CD4-positive, alpha-beta T cell treated with Interleukin-4 for 1 hour (primary cell): ENCODE measurements at places on chromosomes 16 and 17.

DNA sequence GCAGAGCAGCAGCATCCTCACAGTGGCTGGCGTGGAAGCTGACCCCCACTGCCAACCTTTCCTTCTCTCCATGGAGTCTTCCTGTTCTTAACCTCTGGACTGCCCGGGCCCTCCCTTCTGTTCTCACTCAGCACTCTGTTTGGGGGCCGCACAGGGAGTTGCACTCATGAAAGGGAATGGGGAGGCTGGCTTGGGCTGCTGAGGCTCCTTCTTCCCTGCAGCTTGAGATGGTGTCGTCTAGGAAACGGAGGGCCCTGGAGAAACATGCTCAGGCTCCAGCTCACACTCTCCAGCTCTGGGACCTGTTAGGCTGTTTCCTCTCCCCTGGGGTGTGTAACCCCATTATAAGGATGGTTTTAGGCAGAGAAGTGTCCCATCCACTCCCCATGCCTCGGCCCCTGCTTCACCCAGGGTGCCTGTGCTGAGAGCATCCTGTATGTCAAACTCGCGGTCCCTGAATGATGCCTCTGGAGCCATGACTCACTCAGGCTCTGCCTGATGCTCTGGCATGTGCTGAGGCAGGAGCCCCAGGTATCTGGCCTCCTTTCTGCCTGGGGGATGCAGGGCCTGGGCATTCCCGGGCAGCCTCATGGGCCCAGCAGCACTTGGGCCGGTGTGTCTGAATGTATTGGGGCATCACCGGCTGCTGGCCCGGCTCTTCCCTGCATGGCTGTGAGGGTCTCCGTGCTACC, 18.9 kb downstream of the TMEM94 start:
- no peak for DNase-seq

DNA sequence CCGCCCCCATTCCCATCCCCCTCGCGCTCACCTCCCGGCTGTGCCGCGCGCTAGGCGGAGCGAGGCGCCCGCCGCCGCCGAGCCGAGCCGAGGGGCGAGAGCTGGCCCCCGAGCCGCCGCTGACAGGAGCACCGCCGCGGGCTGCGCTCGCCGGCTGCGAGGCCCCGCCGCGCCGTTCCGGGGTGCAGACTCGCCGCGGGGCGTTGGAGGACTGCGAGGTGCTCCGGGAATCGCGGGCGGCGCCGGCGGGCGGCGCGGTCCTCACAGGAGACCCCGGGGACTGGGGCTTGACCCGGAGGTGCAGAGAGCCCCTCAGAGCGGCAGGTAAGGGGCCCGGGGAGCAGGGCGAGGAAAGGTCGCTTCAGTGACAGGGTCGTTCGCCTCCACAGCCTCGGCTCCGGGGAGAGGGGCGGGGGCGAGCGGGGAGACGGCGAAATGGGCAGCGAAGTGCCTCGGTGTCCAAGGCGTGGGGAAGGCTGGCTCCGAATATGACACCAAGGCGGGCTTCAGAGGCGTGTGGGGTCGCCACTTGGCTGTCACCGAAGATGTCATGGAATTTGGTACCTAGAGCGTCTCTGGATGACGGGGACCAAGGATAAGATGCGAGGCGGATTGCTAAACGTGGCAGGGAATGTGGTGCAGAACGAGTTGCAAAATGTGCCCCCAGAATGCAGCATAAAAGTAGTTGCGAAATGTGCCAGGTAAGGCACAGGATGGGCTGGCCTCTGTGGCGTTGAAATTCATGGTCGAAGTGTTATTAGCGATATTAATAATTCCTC, 580 bp downstream of the TANC2 start:
- no peak for DNase-seq

GRCh38 chr16:756428-756827, 4.1 kb upstream of the MSLN start:
- DNase-seq: no peak

DNA sequence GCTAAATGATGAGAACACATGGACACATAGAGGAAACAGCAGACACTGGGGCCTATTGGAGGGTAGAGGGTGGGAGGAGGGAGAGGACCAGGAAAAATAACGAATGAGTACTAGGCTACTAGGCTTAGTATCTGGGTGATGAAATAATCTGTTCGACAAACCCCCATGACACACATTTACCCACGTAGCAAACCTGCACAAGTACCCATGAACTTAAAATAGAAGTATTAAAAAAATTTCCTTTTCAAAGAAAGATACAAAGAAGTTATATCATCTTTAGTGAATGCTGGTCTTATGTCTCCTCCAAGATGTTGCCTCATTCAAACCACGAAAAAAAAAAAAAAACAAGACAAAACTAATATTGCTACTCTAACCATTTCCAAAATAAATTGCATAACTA, 31.7 kb downstream of the MBTD1 start:
- no peak for DNase-seq

- no peak for DNase-seq
These were observed 13.3 kb downstream of the SLC16A3 start for GRCh38 chr17:82241926-82242697.

DNA sequence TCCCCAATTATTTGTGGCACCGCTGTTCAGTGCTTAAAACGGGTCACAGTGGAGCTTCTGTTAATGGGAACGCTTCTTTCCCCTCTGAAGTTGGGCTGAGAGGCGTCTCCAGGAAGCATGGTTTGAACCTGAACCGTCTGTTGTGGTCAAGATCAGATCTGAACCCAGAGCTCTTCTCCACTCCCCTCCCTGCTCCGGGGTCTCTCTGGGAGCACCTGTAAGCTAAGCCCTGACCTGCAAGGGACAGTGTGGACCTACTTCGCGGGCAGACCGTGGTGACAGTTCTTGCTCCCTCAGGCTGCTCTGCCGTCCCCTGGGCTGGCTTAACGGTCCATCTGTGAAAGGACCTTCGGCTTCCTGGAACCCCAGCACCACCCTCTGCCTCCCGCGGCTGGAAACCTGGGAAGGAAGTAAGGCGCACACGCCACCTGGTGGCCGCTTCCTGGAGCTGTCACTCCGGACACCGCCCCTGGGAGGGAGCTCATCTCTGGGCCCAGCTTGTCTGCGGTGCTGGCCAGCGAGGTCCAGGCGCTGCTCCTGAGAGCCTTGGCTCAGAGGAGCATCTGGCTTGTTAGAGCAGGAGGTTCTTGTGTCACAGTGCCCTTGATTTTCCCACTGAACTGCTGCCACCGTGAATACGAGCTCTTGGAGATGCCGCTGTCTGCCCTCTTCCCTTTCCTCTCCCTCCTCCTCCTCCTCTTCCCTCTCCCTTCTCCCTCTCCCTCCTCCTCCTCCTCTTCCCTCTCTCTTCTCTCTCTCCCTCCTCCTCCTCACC, 518.5 kb upstream of the EEF2KMT start:
- DNase-seq: no peak

DNA sequence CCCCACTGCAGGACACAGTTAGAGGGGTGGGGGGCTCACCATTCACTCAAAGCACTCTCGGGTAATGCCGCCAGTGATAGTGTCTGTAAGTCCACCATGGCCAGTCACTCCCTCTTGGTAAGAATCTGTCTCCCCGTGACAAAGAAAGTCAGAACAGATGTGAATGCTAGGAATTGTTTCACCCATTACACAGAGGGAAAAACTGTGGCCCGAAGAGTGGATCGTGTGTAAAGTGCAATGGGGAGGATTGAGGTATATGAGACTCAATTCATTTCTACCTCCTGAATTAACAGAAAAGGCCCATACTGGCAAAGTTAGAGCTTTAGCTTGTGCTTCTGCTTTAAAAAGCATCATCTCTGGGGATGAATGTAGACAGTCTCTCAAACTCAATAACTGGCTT, 17.5 kb upstream of the SLC6A2 start:
- no peak for DNase-seq

GRCh38 chr17:39591958-39592954, 15.5 kb downstream of the NEUROD2 start:
- DNase-seq: no peak

GRCh38 chr17:68783861-68784260, 171.3 kb downstream of the ABCA8 start:
- no peak for DNase-seq

DNA sequence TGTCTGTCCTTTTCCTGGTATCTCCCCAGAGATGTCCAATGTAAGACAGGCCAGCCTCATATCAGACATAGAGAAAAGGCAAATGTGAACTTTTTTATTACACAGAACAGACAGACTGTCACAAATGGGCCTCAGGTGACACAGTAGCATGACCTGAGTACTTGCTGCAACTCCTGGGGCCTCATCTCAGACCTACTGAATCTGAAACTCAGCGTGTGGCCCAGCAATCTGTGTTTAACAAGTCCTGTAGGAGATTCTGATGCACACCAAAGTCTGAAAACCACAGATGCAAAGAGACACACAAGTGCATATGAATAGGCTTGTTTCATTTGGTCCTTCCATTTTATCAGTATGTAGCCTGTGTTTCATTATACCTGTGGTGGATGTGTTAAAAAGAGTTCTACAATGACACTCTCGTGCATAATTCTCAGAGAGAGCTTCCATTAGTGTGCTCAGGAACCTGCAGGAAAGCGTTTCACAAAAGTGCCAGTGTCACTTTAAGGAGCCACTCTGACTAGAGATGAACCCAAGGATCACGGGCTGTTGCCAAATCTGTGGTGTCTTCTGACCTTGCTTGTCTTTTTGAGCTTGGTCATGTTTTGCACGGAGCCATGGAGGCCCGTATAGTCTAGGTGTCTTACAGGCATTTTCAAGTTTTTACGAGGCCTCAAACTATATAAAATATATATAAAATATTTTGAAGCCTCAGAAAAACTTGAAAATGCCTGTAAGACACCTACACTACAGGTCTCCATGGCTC, 33.8 kb upstream of the NF1 start:
- DNase-seq: no peak

GRCh38 chr17:29621751-29622194, 939 bp downstream of the CORO6 start:
- DNase-seq: no peak

DNA sequence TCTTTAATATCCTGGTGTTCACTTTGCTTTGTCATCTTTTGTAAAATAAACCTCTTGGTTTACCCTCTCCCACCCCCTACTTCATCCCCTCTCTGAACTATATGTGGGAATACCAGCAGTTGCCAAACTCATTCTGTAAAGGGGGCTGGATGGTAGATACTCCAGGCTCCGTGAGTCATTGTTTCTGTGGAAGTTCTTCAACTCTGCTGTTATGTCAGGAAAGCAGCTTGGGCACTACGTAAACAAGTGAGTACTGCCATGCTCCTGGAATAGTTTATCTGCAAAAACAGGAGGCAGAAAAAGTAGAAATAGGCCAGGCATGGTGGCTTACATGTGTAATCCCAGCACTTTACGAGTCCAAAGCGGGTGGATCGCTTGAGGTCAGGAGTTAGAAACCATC, 17.6 kb downstream of the MVP start:
- DNase-seq: no peak

DNA sequence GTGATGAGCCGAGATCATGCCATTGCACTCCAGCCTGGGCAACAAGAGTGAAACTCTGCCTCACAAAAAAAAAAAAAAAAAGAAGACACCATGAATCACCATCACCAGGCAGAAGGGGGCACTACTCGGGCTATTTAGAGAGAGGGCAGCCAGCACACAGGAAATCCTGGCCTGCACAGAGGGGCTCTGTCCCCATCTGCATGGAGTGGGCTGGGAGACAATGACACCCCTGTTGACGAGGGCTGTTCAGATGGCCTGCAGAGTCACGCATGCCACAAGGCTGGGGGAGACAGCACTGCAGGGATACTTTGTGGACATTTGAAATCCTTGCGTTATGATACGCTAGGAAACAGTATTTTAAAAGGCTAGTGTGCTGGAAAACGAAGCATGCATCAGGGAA, 48.3 kb downstream of the CUEDC1 start:
- no peak for DNase-seq

GRCh38 chr17:35171834-35172233, 22.4 kb downstream of the SLC35G3 start:
- DNase-seq: peak; percentile 65

DNA sequence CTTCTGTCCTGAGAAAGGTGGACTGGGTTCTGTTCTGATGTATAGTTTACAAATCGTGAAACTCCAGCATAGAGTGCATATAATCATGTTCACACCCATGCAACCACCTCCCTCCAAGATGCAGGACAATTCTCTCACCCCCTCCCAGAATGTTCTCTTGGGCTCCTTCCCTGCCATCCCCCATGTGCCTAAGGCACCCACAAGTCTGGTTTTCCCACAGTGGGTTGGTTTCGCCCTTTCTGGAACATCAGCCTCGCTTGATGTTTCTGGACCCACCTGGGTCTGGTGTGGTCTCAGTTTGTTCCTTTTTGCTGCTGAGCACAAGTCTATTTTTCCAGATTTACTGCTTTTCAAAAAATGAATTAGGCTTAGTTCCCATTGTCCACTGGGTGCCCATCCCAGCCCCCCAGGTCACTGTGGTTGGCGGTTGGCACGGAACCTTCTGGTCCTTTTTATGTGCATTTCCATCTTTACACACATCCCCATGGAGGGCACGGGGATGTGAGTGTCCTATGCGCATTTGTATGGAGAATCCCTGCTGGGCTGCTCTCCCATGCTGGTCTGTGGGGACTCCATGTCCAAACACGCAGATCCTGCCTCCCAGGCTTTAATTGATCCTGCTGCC, 19.0 kb downstream of the MAP2K3 start:
- no peak for DNase-seq

DNA sequence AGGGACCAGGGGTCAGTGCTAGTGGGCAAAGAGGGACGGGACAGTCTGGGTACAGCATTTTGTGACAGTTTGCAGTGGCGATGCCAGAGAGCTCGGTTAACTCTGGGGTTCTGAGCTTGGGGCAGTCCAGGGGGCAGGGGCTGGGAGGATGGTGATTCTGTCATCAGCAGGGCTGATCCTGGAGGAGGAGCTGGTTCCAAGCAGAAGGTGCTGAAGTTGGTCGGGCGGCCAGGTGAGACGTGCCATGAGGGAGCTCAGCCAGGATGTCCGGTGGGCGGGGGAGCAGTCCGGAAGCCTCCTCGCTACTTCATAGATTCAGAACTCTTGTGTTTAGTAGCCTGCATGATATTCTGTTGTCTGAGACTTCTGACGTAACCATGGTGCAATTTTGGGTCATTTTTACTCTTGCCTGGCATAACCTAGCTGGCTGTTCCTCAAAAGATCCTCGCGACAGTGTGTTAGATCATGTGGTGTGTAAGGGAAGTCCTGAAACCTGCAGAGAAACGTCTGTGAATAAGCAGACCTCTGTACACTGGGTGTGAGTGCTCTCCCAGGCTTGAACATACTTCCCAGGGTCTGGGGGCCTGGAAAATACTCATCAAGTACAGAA, 122.0 kb downstream of the CLEC16A start:
- no peak for DNase-seq

DNA sequence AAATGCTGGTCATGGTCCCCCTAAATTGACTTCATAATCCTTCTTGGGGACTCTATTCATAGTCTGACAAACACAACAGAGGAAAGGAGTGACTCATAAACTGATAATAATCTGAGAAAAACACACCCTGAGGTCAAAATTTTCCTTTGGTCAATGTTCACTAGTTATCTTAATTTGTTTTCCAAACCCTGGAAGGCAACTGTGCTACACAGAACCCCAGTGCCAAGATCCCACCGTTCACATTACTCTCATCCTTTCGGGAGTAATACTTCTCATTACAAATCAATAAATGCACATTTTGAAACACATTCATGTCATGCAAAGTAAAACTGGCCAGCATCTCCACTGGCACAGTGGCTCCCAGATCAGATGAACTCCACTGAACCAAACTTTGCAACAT, 23.2 kb downstream of the COIL start:
- no peak for DNase-seq
